Parietal lobe (tissue), 2 donors: ENCODE measurements at places on chromosomes 16 and 17. TPM values are rescaled to one million over a fixed set of nuclear protein-coding genes. Genes with fewer than 3 reads are reported as not detected.

The DHRS7C gene
- total RNA-seq = not detected

The SERPINF2 gene
- total RNA-seq = 0.31 TPM

The GGNBP2 gene
- 95.8 TPM for total RNA-seq

The ITGAD gene
- not detected for total RNA-seq

The C16orf86 gene
- total RNA-seq = 1.3 TPM

The TP53TG3 gene
- total RNA-seq = not detected

The DNAH3 gene
- 0.63 TPM for total RNA-seq

The CCL4L2 gene
- total RNA-seq = 1.6 TPM

The PRAC1 gene
- total RNA-seq = not detected

The ZNF385C gene
- 0.31 TPM for total RNA-seq

The CCL14 gene
- not detected for total RNA-seq

The GNAO1 gene
- total RNA-seq = 163 TPM

The CHAD gene
- not detected for total RNA-seq

The COQ7 gene
- total RNA-seq = 44.1 TPM

The KRT39 gene
- total RNA-seq = not detected

The MRC2 gene
- total RNA-seq = 19.4 TPM

The PHOSPHO1 gene
- total RNA-seq = 0.94 TPM

The KRT20 gene
- total RNA-seq = not detected

The PRRT2 gene
- total RNA-seq = 36.0 TPM

The ACSM2A gene
- not detected for total RNA-seq

The TSPOAP1 gene
- 91.7 TPM for total RNA-seq

The CBX8 gene
- 5.9 TPM for total RNA-seq

The NTN3 gene
- total RNA-seq = 6.6 TPM

The TNFRSF17 gene
- total RNA-seq = 0.63 TPM

The CES5A gene
- total RNA-seq = 1.3 TPM

The ARHGDIG gene
- total RNA-seq = 60.1 TPM

The TAC4 gene
- total RNA-seq = not detected

The ABCA3 gene
- 57.3 TPM for total RNA-seq

The CAMTA2 gene
- total RNA-seq = 22.5 TPM

The PRSS36 gene
- total RNA-seq = 0.31 TPM

The CCL4 gene
- total RNA-seq = 2.8 TPM

The CDH1 gene
- 1.3 TPM for total RNA-seq

The CCL5 gene
- total RNA-seq = not detected

The TBC1D3I gene
- total RNA-seq = not detected

The PRSS21 gene
- not detected for total RNA-seq

The TMEM235 gene
- total RNA-seq = not detected

The FBXW10B gene
- 3.1 TPM for total RNA-seq

The SDF2 gene
- 36.0 TPM for total RNA-seq

The MPV17L gene
- total RNA-seq = 11.3 TPM

The KRT23 gene
- total RNA-seq = not detected

The EMP2 gene
- 3.1 TPM for total RNA-seq

The MT3 gene
- total RNA-seq = 5.6 TPM

The CYB561 gene
- total RNA-seq = 20.0 TPM
